Amygdala (tissue), 56 donors: ENCODE measurements at places on chromosomes 2 and 18.
A peak's percentile ranks its signal among the peaks of the same experiment; 100 is the strongest.

GRCh38 chr2:15521641-15522181 lies 39.4 kb downstream of the NBAS start:
- DNase-seq = no peak

GRCh38 chr18:49768051-49768391 lies 45.3 kb downstream of the ACAA2 start:
- DNase-seq = peak; percentile 15

- no peak for DNase-seq
Measured at GRCh38 chr2:239438995-239439753, 38.4 kb upstream of the HDAC4 start.

GRCh38 chr2:100895934-100896685 lies 76.2 kb downstream of the NPAS2 start:
- DNase-seq = no peak

DNA sequence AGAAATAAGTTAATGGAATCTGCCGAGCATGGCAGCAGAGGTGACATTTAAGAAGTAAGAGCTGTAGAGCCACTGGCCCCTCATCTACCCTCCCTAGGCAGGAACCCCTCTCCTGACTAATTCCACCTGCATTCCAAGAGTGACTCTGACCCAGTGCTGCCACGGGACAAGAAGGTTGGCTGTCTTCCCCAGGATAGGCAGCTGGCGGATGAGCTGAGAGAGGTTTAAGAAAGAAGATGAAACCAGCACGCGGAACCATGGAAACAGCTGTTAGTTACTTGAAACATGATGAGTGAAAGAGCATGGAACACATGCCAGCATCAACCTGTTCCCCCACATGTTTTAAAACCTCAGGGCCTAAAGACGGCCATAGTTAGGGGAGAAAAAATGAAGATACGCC lies 74.1 kb downstream of the RND3 start:
- DNase-seq = no peak

GRCh38 chr2:171807831-171808393 lies 86.1 kb downstream of the SLC25A12 start:
- no peak for DNase-seq

DNA sequence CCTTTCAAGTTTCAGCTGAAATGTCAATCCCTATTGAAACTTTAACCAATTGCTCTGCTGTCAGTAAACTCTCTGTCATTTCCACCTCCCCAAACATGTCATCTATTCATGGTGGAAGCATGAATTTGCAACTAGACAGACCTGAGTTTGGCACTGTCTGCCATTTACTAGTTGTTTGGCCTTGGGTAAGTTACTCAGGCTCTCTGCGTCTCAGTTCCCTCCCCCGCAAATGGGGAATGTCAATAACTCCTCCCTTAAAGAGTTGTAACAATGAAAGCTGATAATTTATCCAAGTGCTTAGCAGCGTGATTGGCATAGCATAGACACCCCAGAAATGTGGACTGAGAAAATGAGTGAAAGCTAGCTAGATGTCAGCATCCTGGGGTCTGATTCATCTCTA lies 73.3 kb upstream of the THOC1 start:
- DNase-seq = no peak

GRCh38 chr2:232463701-232464543 lies 8.0 kb downstream of the ALPI start:
- DNase-seq = no peak

- DNase-seq = no peak
Measured at GRCh38 chr18:34884436-34884835, 156.8 kb upstream of the MAPRE2 start.

DNA sequence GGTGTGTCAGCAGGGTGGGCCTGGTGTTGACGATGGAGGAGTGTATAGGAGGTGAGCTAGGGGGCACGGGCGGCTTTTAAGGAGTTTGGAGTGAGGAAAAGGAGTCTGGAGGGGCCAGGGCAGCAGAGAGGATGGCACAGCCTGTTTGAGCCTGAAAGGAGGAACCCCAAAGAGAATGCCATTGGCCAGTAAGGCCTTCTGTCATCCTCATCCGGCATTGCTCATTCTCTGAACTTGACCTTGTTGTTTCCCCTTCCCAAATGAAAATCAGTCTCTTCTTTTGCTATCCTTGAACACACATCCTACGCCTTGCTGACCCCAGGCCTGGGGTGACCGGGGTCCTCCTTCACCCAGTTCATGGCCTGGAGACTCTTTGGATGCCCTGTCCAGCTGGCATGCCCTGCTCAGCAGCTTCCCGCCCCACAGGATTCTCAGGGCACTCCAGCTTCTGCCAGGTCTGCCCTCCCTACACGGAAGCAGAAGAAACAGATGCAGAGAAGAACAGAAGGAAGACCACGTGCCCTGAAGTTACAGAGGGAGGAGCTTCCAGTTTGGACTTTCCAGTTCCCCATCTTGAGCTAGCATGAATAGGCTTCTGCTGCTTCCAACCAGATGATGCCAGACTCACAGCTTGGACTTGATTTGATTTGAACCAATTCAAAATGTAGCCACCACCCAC lies 20.5 kb upstream of the KIF3C start:
- no peak for DNase-seq

DNA sequence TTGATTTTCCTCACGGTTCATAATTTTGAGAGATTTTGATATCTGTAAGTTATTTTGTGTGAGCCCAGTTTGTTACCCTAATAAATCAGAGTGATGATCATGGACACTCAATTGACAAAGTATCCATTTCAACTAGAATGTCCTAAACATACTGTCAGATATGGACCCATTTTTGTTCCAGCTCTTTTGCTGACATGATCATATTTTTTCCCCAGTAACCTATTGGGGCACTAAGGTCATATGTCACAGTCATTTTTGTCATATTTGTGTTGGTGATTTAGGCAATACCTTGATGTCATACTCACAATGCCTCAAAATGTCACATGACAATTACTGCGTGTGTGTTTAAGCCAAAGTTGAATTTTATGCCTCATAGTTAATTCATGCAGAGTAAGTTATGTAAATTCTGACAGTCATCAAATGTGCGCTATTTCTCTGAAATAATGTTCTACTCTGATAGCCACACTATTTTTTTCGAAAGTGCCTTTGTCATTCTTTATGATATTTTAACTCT lies 218.7 kb downstream of the ARHGAP15 start:
- no peak for DNase-seq

DNA sequence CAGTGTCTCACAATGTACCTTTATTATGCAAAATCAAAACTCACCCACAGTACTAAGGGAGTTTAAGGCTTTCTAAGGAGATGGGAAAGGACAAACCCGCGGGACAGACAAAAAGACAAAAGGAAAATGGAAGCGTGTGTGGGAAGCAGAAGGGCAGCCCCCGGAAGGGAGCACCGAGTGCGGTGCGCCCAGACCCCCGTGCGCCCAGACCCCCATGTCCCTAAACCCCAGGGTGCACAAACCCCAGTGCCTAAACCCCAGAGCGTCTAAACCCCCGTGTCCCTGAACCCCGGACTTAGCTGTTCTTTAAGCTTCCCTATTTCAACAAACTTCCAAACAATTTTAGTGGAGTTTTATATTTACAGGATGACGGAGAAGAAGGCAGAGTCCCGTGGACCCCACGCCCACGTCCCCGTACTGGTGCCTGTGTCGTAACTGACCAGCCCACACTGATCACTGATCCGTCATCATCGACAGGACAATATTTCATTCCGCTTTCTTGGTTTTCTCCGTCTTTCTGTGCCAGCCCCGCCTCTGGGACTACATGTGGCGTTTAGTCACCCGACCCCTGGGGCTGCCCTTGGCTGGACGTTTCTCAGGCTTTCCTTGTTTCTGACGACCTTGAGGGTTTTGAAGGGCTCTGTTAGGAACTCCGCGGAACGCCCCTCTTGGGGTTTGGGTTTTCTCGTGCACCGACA lies 76.9 kb downstream of the RTP5 start:
- DNase-seq = no peak

GRCh38 chr2:1806254-1806653 lies 61.9 kb upstream of the PXDN start:
- no peak for DNase-seq

DNA sequence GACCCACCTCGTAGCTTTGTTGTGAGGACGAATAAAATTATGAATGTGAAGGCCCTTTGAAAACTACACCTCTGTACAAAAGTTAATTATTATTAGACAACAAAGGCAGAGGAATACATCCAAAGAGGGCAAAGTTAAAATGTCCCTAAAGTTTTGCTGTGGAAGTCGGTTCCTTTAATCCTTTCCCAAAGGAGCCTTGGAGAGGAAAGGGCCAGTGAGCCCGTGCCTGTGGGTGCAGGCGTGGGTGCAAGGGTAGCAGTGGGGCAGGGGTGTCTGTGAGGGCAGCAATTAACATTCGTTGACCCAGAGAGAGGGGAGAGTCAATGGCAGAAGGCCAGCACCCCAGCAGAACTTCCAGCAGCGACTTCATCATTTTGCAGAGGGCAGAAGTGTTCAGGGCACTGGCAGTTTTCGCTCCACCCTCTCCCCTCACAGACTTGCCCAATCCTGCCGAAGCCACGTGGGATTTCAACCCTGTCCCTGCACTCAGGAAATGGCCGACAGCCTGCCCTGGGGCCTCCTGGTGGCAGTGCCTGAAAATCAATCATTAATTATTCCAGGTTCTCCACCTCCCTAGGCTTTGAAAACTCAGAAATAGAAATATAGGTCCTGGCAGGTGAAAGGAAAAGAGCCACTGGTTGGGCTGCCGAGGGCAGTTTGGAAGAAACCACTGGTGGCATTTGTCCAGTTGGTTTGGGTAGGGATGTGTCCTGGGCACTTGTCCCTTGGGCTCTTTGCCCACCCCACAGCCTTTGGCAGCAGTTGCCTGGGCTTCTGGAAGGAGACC lies 4.2 kb upstream of the PAX8 start:
- no peak for DNase-seq

DNA sequence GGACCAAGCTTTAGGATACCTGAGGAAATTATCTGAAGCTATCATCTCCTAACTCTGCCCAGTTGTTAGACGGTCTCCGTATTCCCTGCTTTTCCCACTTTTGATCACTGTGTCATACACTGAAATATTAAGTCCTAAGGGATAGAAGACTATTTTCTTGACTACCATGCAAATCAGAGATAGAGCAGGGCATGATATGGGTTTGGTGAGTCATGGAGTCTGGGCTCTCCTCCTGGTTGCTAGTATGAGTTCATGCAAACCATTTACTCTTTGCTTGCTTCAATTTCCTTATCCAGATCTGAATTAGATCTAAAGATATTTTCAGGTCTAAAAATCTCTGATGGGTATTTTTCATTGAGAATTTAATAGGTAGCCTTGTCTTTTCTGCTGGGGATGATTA lies 55.0 kb downstream of the EHBP1 start:
- no peak for DNase-seq

DNA sequence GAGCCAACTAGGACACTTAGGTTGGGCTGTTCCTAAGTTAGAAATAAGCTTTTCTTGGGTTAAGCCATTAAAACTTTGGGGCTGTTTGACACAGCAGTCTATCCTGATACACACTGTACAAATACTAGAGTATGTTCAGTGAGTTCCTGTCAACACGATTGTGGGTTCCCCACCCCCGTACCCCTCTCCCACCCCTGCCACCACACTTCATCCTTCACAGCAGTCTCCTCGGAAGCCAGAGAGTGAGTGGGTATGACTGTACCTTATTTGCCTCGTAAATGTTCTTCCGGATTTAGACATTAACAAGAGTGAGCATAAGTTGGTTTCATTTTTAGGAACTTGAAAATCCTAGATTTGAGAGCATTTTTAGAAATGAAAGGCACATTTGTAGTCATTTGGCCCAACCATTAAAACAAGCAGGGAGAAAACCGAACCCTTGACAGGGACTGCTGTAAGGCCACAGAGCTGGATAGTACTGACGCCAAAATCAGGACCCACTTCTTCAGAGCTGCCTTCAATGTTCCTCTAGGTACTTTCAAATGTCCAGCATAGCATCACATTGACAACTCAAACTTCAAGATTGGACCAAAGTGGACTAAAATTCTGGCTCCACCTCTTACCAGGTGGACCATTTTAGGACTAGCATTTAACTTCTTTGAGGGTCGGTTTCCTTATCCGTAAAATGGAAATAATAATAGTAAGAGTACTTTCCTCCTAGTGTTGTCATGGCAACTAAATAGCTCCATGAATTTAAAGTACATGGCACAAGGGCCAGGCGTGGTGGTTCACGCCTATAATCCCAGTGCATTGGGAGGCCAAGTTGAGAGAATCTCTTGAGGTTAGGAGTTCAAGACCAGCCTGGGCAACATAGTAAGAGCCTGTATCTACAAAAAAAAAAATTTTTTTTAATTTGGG lies 166.3 kb upstream of the SERTAD2 start:
- DNase-seq = no peak

DNA sequence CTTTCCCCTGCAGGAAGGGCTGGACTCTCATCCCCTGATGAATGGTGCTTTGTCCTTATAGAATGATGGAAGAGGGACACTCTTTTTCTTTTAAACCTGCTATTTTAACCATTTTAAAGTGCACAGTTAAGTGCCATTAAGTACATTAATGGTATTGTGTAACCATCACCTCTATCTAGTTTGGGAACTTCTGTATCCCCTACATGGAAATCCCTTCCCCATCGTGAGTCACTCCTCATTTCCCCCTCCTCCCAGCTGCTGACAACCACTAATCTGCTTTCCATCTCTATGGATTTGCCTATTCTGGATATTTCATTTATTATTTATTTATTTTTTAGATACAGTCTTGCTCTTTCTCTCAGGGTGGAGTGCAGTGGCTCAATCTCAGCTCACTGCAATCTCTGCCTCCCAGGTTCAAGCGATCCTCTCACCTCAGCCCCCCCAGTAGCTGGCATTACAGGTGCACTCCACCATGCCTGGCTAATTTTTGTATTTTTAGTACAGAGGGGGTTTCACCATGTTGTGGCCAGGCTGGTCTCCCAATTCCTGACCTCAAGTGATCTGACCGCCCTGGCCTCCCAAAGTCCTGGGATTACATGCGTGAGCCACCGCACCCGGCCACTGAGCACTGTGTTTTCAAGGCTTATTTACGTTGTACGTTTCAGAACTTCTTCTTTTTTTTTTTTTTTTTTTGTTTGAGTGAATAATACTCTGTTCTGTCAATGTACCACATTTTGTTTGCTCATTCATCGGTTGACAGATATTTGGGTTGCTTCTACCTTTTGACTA lies 15.8 kb downstream of the DGKD start:
- DNase-seq = no peak

DNA sequence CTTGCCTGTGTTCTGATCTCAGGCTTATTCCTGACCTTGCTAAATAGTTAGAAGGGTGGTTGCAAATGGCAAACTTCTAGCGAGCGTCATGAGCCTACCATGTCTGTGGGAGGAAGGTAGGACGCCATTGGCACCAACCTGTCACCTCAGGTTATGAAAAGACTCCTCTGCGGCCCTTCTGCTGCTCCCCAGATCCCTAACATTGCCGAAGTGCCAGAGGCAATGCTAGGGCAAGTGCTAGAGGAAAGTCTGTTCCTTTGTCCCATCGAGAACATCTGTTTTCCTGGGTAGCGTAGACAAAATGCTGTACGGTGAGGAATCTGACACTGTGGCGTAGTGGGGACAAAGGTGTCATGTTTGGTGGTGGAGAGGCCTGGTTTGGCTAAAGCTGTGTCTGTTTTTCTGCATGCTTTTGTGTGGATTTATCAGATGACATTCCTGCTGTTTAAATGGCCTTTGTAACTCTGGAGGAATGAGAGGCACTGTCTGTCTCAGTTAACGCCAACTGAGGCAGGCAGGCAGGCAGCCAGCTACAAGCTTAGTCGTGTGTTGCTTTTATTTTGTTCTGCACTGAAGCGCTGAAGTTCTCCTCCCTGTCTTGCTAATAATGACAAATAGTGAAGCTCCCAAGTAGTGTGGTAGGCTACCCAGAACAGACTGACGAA lies 94.1 kb downstream of the PRPF40A start:
- DNase-seq = no peak

- DNase-seq = no peak
Measured at GRCh38 chr2:236394571-236394970, 130.4 kb upstream of the ASB18 start.
